ENCODE measurements at places on chromosomes 2 and 18.

DNA sequence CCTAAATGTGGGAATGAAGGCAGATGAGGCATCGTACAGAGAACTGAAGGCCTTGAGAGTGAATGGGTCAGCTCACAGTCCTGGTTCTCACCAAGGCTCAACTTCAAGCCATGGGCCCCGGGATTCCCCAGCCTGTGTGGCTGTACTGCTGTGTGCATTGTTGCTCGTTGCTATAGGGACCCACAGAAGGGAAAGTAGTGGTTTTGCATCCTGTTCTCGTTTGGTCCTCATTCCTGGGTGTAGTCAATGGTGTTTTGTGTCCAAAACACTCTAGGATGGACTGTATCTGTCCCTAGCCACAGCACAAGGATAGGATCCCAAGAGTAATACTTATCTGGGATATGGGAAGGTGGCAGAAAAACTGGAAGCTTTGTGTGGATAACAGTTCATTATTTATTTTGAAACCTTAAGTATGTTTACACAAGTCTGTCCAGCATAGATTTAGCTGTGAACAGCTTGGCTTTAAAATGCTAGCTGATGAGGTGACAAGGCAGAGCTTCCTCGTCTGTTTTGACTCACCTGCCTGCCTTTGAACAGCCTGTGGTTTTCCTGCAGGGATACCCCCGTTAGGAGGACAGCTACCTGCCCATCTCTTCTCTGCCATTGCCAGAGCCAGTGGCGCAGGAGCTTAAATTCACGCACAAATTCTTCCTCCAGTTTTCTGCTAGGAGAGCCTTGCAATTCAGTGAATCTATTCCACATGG lies 85.0 kb downstream of the WDSUB1 start:
- DNase-seq, result no peak

GRCh38 chr2:68889500-68889899 lies 18.3 kb upstream of the BMP10 start:
- no peak for DNase-seq

- DNase-seq, result no peak
These were observed 29.4 kb upstream of the IL1RN start for GRCh38 chr2:113098041-113098440.

DNA sequence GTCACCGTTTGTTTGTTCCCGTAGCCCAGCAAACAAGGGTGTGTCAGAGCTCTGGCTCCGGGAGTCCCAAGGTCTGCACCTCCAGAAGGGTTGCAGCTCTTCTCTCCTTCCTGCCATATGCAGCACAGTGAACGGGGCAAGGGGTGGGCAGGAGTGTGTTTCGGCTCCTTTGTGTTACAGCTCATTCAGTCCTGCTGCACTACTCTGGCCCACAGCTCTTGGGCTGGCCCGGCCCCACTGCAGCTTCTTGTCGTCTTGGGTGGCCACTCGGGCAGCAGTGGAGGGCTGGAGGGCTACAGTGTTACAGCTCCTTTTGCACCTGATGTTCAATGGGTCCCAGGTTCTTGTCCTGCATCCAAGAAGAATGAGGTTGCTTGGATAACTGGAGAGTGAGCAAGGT lies 408.3 kb downstream of the DCC start:
- DNase-seq, result no peak
